ENCODE measurements at places on chromosomes 2 and 18.

DNA sequence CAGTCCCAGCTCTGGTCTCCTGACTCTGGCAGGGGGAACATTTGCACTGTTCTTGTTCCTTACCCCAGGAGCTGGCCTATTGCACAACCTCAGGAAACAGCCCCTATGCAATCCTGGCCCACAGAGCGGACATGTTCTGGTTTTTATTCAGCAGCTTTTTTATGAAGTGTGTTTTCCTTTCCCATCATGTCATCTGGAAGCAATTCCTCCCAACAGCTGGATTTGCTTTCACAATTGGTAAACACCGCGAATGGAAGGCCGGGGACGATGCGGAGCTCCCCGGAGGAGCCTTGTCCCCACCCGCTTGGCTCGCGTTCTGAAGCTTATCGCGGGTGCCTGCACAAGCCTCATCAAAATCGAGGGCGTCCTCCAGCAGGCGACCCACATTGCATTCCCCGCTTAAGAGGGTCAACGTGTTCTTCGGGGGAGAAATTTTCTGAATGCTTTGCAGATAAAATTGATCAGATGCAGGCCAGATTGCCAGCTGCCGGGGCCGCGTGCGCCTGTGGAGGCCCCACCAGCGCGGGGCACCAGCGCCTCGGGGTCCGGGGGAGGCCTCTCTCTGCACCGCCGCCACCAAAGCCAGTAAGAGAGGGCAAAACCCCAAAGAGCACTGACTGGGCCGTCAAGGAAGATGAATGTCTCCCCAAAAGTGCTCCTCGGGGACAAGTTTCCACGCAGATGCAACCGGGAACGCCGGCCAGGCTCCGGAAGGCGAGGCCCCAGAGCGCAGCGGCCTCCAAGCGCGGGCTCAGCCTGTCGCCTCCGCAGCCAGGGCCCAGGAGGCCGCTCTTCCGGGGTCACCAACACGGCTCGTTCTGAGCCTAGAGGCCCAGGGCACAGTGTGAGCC lies 60.3 kb upstream of the SP3 start:
- DNase-seq: no peak

GRCh38 chr2:23386339-23387220 lies 1.6 kb downstream of the KLHL29 start:
- DNase-seq: no peak

DNA sequence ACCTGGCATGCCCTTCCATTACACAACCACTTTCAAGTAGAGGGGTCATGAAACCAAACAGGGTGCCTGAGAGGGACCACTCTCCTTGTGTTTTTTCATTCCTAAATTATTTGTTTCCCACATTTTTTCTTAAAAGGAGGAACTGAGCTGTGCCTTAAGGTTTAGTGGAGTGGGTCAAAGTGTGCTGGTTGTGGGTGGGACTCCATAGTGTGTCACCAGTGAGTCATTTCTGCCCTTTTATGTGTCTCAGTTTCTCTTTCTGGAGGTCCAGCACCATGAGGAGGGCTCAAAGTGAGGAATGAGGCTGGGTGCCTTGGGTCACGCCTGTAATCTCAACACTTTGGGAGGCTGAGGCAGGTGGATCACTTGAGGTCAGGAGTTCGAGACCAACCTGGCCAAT lies 37.8 kb downstream of the COMMD1 start:
- DNase-seq: no peak

DNA sequence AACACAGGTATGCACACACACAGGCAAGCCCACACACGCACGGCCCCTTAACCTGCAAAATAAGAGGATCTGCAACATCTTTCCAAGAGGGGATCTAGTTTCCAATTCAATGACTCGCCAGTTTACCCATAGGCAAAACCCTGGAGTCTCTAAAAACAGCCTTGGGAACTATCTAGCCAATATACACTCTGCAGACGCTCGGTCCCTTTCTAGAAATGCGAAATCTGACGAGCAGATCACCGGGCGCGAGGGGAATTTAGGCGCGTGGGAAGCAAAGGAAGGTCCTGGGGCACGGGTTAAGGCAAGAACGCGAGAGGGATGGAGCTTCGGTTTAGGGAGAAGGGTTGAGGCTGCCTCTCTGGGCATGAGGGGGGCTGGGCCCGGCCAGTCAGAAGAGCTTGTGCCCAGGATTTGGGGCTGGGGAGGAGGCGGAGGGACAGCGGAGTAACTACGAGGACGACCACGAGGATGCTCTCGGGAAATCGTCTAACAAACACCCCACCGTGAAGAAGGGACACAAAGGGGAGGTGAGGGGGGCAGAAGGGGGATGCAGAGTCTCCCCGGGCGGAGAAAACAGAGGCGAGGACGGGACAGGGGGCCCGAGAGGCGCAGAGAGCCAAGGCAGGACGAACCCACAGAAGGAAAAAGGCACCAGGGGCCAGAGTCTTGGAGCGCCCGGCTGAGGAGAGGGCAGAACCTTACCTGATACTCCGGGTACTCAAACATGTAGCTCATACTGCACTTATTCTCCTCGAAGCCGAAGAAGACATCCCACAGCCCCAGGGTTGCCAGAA lies 542 bp downstream of the PGAP1 start:
- no peak for DNase-seq

GRCh38 chr2:231769170-231770136 lies 11.6 kb downstream of the PDE6D start:
- DNase-seq: no peak

- no peak for DNase-seq
Measured at GRCh38 chr2:108270768-108271506, 17.8 kb upstream of the SULT1C2 start.

Measured in NCI-H774 (cell line).